ENCODE measurements at places on chromosomes 4 and X.

DNA sequence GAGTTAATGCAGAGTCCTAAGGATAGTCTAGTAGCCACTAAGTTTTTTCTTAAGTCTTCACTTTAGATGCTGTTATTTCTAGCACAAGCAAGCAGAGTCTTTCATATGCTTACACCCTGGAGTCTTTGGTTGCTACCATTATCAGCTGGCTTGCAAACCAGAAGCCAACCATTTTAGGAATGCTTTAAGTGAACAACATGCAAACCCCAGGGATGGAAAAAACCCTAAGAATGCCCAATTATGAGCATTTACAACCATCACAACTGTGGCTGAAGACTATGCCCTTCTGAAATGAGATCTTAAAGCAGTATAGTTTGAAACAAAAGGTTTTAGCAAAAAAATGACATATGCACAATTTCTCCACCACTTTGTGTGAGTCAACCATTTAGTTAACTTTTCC is 6.6 kb downstream of the MID1IP1 start:
- DNase-seq, result no peak

- DNase-seq, result no peak
Observed at GRCh38 chr4:25448379-25449109, 71.5 kb downstream of the ANAPC4 start.

DNA sequence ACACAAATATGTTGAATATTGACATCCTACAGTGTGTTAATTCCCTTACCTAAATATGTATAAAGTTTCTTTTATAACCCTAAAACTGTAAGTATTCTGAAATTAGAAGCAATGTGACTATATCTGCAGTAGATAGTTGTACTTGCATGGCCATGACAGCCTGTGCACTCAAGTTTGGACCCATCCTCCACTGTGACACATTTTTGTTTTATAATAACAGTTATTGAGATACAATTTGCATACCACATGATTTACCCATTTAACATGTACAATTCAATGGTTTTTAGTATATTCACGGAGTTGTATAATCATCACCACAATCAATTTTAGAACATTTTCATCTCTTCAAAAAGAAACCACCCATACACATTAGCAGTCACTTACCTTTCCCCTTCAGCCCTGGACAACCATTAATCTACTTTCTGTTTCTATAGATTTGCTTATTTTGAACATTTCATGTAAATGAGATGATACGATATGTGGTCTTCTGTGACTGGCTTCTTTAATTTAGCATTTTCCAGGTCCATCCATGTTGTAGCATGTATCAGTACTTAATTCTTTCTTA is 29.6 kb downstream of the HERC3 start:
- no peak for DNase-seq

DNA sequence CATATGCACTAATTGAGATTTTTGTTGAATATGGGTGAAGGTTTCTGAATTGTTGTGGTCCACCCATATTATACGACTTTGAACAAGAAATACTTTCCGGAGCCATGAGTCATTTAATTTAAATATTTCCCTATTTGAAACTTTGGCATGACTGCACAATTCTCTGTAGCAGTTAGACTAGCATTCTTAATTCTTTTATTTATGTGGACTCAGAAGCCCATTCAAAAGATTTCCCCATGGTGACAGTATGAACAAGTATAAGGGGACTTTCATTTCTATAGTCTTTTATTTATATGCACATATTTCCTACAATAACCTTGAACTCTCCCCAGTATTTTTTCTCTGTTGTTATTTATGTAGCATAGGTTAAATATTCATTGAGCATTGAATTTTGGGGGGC is 72.6 kb downstream of the DTHD1 start:
- no peak for DNase-seq

DNA sequence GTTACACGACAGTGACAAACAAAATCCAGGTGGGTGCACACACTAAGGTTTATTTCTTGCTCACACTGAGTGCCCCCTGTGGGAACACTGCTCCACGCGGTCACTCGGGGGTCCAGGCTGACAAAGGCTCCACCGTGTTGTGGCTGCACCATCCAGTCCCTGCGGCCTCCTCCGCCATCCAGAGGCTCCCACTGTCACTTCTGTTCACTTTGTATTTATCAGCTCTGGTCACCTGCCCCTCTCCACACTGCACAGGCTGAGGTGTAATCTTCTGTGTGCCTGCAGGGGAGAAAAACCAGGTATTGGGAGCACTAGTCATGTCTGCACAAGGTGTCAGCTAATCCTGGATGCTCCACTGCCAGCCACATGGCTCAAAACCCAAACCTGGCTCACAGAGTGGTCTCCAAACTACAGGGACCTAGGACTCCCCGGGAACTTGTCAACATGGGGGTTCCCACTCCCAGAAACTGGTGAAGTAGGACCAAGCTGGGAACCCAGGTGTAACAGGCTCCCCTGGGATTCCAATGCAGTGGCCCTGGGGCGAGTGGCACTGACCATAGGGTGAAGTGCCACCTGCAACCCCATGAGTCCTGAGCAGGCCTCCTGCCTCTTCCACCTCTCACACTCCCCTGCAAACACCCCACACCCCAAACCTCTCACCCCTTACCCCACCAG is 25.5 kb downstream of the HMX1 start:
- no peak for DNase-seq

GRCh38 chr4:6701371-6701770 is 7.7 kb downstream of the S100P start:
- DNase-seq, result no peak

- no peak for DNase-seq
Observed at GRCh38 chr4:15717086-15717485, 14.2 kb downstream of the BST1 start.

GRCh38 chrX:121836000-121836399 is 788.6 kb downstream of the GLUD2 start:
- DNase-seq, result no peak

- no peak for DNase-seq
Observed at GRCh38 chr4:26048950-26049349, 134.9 kb downstream of the SMIM20 start.

GRCh38 chrX:152137771-152138387 is 498 bp downstream of the MAGEA10 start:
- DNase-seq, result no peak

- no peak for DNase-seq
Observed at GRCh38 chrX:149494844-149495565, 10.1 kb downstream of the IDS start.

DNA sequence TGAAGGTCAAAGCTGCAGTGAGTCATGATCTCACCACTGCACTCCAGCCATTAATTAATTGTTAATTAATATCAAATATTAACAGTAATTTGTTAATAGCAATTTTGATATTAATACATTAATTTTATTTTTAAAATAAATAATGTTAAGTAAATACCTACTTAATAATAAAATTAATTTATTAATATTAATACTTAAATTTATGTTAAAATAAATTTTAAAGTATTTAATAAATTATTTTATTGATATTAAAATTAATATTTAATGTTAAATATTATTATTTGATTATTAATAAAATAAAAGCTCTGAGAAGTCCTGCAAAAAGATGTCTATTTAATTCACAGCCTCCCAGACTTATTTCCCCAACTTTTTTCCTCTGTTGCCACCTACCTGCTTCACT is 25.1 kb upstream of the TRIM2 start:
- DNase-seq, result no peak

DNA sequence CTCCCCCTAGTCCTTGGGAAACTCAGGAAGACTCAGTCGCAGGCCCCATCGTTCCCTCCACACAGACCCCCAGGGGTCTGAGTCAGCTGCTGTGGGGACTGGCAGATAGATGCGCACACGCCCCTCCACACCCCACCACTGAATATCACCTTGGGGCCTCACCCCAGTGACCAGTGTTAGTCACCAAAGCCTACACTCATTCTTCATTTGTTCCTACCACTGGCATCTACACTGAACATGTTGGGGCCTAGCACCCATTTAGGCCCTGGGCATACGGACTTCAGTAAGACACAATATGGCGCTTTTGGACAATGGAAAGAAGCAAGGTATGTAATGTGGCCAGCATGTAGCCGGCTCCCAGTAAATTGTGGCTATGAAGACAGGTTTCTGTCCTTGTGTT is 154.1 kb upstream of the PJA1 start:
- no peak for DNase-seq

- no peak for DNase-seq
Observed at GRCh38 chr4:46270986-46271596, 118.8 kb downstream of the GABRA2 start.

GRCh38 chrX:78517124-78517523 is 142.0 kb downstream of the RTL3 start:
- no peak for DNase-seq

DNA sequence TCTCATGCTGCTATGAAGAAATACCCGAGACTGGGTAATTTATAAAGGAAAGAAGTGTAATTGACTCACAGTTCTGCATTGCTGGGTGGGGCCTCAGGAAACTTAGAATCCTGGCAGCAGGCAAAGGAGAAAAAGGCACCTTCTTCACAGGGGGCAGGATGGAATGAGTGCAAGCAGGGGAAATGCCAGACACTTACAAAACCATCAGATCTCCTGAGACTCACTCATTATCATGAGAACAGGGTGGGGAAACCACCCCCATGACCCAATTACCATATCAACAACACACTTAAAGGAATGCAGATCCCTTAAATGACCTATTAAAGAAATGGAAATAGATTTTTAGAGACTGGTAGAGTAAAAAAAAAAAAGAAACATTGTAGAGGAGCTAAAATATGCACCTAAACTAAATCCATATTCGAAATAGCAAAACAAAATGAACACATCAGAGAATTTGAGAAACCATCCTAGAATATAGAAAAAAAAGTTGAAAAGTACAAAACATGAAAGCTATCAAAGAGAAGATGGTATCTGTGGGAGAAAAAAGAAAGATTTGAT is 104.3 kb upstream of the UGT8 start:
- DNase-seq, result no peak

DNA sequence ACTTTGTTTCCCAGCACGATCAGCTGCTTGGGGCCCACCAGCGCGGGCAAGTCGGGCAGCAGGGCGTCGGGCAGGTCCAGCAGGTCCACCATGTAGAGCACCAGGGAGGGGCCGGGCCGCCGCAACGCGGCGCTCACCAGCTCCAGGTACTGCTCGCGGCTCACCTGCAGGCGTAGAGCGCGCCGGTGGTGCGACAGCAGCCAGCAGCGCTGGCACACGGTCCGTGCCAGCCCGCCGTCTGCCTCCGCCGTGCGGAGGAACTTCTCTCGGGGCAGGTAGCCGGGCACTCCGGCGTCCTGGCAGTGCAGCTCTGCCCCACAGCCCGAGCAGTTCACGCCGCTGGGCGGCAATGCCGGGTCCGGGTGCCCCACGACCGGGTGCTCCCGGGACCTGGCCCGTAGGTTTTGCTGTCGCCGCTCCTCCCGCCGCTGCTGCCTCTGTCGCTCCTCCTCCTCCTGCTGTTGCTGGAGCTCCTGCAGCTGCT is 527 bp downstream of the NOA1 start:
- DNase-seq, result peak; percentile 41

DNA sequence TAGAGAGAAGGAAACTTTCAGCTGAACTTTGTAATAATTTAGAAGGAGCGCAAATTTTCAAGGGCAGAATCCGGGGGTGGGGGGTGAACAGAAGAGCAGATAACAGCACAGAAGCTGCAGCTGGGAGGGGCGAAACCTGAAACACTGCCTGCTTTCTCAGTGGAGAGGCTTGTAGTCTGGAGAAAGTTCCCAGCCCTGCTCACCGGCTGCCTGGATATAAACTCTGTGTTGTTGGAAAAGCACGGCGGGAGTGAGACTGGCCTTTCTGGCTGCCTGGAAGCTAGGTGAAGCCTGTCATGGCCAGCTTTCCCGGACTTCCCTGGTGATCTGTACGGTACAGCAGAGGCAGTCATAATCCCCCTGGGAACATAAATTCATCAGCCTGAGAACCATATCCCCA is 1352.1 kb upstream of the DIAPH2 start:
- DNase-seq, result no peak

GRCh38 chr4:125994024-125994423 is 679.3 kb downstream of the FAT4 start:
- no peak for DNase-seq

Data from bone marrow (tissue), 2 donors.